ENCODE measurements at places on chromosomes 16 and 17.

GRCh38 chr17:39238311-39238972, 12.7 kb upstream of the STAC2 start:
- DNase-seq, result peak; percentile 70

DNA sequence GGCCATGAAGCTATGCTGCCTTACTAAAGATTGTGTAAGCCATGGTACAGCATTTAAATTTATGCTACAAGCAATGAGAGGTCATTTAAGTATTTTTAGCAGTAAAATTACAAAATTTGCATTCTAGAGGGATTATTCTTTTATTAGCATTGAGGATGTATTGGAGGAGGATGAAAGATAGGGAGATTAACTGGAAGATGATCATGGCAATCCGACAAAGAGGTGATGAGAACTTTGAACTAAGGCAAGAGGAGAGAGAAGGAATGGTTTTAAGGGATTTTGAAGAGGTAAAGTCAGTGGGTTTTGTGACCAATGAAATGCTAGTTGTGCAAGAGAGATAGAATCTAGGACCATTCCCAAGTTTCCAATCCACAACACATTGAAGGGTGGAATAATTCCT, 129.9 kb downstream of the SNX11 start:
- DNase-seq, result no peak

DNA sequence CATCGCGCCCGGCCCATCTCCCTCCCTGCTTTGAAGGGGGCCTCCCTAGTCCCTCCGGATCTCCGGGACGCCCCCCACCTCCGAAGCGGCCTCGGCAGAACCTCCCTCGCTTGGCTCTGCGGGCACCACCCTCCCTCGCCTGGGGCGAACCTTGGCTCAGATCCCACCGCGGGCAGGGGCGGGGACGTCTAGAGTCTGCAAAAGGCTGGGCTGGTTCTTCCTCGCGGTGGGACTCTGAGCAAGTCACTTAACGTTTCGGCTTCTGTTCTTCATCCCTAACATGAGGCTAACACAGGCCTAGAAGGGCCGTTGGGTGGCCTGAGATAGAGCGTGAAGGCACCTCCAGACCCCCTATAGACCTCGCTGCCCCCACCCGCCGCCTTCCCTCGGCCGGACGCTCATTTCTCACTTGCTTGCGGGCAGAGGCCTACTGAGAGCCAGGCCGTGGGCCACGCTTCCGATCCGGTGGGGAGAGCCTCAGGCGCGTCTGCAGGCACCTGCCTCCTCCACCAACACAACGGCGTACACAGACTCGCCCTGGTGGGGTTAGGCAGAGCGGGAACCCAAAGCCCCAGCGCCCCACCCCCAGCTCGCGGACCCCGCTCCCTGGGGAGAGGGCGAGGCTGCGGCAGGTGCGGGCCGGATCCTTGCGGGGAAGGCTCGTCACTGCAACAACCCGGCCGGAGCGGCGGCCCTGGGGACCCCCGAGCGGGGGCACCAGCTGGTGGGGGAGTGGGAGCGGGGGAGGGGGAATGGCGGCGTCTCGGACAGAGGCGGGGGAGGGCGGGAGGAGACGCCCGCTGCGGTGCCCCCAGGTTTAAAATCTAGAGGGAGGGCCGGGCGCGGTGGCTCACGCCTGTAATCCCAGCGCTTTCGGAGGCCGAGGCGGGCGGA, 5.4 kb downstream of the MYO1C start:
- peak; percentile 83 for DNase-seq

GRCh38 chr16:48525201-48526057, 84.6 kb downstream of the N4BP1 start:
- DNase-seq, result no peak

DNA sequence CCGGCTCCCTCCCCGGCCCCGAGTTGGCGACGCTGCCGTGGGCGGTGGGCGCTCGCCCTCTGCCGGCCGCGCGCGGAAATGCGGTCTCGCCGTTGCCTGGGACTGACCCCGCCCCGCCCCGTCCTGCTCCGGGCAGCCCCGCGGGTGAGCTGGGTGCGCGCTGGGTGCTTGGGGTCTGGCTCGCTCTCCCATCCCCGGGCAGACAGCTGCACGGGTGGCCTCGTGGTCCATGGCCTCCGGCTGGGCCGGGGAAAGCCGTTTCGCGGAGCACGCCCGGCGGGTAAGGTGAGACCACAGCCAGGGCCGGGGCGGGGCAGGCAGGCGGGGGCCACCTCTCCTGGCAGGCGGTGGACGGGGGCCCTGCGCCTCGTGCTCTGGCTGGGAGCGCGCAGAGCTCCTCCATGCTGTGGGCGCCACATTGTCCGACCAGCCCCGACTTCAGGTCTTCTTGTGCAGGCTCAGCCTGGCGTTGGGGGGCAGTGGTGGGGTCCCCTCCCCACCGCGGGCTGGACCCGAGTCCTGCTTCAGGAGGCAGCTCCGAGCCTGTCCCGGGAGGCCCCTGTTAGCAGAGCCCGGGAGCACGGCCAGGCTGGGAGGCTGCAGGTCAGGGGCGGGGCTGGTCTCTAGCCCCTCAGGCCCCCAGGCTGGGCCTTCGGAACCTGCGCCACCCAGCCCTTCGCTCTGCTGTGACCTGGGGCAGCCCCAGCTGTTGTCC, 7.0 kb upstream of the C1QTNF8 start:
- peak; percentile 76 for DNase-seq

- DNase-seq, result no peak
Observed at GRCh38 chr17:15883617-15884111, 61.3 kb upstream of the ADORA2B start.

- no peak for DNase-seq
Observed at GRCh38 chr17:73758245-73758644, 114.0 kb upstream of the SDK2 start.

- no peak for DNase-seq
Observed at GRCh38 chr17:14724770-14725169, 423.9 kb downstream of the HS3ST3B1 start.

DNA sequence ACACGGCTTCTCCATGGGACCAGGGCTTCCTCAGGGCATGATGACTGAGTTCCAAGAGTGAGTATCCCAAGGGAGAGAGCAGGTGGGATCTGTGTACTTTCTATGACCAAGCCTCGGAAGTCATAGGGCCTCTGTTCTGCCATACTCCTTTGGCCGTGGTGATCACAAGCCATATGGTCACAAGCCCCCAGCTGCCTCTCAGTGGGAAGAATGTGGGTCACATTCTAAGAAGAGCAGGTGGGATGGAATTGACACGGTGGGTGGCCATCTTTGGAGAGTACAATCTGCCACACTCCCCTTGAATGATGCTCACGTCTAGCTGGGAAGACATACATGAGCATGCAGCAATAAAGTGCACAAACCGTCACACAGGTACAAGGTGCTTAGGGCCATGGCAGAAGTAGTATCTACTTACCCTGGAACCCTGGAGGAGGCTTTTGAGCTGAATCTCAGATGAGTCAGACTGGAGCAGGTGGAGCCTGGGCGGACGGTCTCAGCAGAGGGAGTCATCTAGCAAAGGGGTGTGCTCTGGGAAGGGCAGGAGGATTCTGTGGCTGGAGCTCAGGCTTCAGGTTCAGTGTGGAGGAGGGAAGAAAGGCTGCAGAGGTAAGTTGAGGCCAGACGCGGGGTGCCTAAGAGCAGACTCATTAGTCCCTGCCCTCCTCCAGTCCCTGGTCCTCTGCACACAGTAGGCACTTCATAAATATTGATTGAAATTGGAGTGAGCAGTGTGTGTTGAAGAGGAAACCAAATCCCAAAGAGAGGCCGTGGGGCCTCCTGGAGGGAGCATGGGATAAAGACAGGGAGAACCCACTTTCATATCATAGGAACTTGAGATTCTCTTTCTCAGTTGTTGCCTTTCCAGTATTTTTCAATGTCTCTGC, 26.6 kb downstream of the GOSR2 start:
- DNase-seq, result no peak

- DNase-seq, result peak; percentile 88
Observed at GRCh38 chr17:83199500-83200201, 120.2 kb downstream of the METRNL start.

GRCh38 chr17:49798738-49799137, 10.3 kb downstream of the KAT7 start:
- DNase-seq, result no peak

DNA sequence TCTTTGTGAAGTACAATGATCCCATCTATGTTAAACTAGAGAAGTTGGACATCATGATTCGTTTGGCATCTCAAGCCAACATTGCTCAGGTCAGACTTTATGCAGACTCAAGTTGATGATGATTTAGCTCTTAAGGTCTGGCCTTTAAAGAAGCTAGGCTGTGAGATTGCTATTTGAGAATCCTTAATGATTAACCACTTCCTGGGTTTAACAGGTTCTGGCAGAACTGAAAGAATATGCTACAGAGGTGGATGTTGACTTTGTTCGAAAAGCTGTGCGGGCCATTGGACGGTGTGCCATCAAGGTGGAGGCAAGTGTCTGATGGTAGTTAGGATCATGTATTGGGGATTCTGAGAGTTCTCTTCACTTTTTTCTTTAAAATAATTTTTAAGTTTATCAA, 40.3 kb downstream of the AP2B1 start:
- DNase-seq, result no peak

DNA sequence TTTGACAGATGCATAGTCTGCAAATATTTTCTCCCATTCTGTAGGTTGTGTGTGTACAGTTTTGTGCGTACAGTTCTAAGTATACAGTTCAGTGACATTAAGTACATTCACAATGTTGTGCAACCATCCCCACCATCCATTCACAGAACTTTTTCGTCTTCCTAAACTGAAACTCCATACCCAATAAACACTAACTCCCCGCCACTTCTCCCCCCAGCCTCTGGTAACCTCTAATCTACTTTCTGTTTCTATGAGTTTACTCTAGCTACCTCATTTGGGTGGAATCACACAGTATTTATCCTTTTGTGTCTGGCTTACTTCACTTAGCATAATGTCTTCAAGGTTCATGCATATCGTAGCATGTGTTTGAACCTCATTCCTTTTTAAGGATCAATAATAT, 14.3 kb downstream of the PIK3R5 start:
- DNase-seq, result no peak

GRCh38 chr16:80526418-80527061, 14.3 kb upstream of the DYNLRB2 start:
- peak; percentile 69 for DNase-seq

DNA sequence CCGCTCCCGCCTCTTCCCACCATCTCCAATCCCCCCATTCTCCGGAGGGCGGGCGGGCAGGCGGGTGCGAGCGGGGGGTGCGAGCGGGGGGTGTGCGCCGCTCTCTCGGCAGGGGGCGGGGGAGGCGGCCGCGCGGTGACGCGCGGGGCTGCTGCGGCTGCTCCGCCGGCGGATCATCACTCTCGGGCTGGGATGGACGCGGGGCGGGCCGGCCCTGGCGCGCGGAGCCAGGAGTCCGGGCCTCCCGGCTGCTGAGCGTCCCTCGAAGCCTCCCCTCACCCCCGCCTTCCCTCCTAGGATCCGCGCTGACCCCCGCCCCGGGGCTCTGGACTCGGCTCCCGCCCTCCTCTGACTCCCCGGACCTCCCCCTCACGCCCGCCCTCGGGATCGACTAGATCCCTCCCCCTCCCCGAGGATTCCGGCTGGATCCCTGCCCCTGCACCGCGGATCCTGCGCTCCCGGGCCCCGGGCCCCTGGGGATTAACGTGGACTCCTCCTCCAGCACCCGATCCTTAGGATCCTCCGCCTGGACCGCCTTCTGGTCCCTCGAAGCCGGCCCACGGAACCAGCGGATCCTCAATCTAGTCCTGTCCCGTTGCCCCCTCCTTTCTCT, 946 bp upstream of the TMEM256 start:
- DNase-seq, result no peak

- peak; percentile 90 for DNase-seq
Observed at GRCh38 chr16:57041182-57042156, 50.9 kb upstream of the CPNE2 start.

- no peak for DNase-seq
Observed at GRCh38 chr16:75660321-75660720, 12.7 kb downstream of the TERF2IP start.

GRCh38 chr17:50688245-50688644, 19.5 kb downstream of the ANKRD40 start:
- DNase-seq, result no peak

- no peak for DNase-seq
Observed at GRCh38 chr17:70138291-70138865, 31.0 kb upstream of the KCNJ2 start.

DNA sequence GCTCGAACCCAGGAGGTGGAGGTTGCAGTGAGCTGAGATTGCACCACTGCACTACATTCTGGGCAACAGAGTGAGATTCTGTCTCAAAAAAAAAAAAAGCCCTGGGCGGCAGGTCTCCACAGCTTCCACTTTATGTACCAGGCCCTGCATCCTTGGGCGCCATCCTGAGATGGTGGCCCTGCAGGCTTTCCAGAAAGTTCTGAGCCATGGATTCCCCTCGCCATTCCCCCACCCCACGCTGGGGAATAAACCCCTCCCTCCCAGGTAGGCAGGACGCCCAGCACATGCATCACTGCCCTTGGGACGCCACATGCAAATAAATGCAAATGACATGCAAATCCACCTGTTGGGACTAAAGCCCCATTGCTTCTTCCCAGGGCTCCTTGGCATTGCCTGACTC, 13.8 kb upstream of the ZNF469 start:
- DNase-seq, result no peak

DNA sequence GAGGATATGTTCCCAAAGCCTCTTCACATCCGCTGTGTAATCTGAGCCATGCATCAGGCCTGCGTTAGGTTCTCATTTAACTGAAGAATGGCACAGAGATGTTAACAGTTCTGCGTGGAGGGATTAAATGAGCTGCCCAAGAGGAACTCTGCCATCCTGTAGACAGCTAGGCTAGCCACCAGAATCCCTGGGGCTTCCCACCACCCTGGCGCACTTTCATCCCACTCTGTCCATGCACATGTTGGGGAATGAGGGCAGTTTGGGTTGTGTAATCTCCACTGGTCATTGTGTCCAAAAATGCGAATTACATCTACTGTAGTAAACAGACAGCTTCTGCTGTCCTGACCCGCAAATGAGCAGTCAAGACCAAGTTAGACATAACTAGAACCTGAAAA, 1.0 kb upstream of the GLG1 start:
- DNase-seq, result no peak

DNA sequence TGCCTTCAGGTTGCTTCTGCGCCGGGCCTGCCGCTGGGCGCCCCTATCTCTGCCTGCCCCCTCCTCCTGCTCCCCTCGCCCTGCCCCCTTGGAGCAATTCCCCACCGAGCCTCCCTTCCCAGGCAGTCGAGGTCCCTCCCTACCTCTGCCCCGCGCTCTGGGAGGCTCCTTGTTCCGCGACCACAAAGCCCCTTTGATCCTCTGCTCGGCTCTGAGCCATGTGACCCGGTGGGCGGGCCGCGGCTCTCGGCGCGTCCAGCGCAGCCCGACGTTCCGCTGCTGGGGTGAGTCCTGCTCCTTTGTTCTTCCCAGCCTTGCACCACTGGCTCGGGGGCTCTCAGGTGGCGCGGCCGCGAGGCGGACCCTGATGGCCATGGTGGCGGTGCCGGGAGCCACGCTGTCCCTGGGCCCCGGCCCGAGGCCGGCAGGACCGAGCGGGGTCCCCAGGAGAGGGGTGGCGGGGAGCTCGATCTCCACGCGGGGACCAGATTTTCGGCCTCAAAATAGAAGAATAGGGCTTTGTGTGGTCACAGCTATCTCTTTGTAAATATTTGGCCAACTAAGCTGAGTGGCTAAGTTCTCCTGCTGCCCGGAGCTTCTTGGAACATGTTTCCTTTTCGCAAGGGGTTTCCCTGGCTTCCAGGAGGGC, 310.6 kb downstream of the SEC14L1 start:
- peak; percentile 84 for DNase-seq

GRCh38 chr16:21964353-21964752, 11.2 kb downstream of the UQCRC2 start:
- DNase-seq, result no peak

GRCh38 chr17:81561494-81561885, 9.3 kb upstream of the FAAP100 start:
- no peak for DNase-seq

- DNase-seq, result no peak
Observed at GRCh38 chr16:19139436-19140091, 25.8 kb downstream of the ITPRIPL2 start.
